Panc1 (cell line): ENCODE measurements at places on chromosomes 4 and X. TPM values are rescaled to one million over a fixed set of nuclear protein-coding genes. Genes with fewer than 3 reads are reported as not detected.

Gene KLB
- not detected for total RNA-seq

Gene TCEAL5
- total RNA-seq: not detected

Gene MAGEA8
- total RNA-seq: not detected

Gene MAP7D2
- total RNA-seq: 7.6 TPM

Gene DOCK11
- total RNA-seq: 2.0 TPM

Gene IL1RAPL2
- not detected for total RNA-seq

Gene TLR1
- 0.41 TPM for total RNA-seq

Gene FAM9C
- total RNA-seq: not detected

DNA sequence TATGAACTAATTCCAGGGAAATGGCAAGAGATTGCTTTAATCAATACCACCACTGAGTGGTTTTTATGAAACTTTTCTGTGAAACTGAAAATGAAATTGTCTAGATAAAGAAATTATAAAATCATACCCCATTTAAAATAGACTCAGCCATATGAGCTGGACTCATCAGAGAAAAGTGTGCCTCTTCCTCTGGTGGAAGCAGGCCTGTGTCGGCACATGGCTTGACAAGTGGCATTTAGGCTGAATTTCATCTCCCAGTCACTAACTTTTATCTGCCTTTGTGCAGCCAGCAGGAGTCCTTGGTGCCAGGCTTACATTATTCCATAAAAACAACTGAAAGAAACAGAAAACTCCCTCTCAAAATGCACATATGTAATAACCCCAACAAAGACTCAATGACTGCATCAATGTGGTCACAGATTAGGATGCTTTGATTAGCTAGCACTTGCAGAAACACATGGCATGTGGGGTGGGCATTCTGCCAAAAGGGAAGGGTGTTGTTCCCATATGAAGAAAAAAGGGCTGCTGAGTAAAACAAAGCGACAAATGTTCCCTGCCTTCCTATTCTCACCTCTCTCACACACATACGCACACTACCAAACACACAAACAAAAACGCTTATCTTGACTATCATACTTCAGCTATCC is 232.3 kb downstream of the PABPC4L start:
- no peak for DNase-seq

- DNase-seq: no peak
These were observed 12.8 kb downstream of the FRYL start for GRCh38 chr4:48767055-48767929.

DNA sequence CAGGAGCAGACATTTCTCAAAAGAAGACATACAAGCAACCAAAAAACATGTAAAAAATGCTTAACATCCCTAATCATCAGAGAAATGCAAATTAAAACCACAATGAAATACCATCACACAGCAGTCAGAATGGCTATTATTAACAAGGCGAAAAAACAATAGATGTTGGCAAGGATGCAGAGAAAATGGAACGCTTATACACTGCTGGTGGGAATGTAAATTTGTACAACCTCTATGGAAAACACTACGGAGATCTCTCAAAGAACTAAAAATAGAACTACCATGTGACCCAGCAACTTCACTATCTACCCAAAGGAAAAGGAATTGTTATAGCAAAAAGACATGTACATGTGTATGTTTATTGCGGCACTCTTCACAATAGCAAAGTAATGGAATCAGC is 71.5 kb downstream of the PPP4R3C start:
- DNase-seq: no peak

GRCh38 chr4:137427411-137427810 is 104.9 kb downstream of the PCDH18 start:
- no peak for DNase-seq

- no peak for DNase-seq
These were observed 767 bp upstream of the SMIM20 start for GRCh38 chr4:25913056-25913850.

GRCh38 chr4:58191109-58191508 is 1080.9 kb upstream of the IGFBP7 start:
- no peak for DNase-seq

GRCh38 chr4:1290165-1290977 is 680 bp downstream of the MAEA start:
- no peak for DNase-seq

- no peak for DNase-seq
These were observed 792.3 kb upstream of the PCDH7 start for GRCh38 chr4:29927895-29928294.

GRCh38 chr4:71259911-71260331 is 78.9 kb upstream of the SLC4A4 start:
- no peak for DNase-seq

- no peak for DNase-seq
These were observed 44.6 kb downstream of the IL13RA1 start for GRCh38 chrX:118772051-118772450.

DNA sequence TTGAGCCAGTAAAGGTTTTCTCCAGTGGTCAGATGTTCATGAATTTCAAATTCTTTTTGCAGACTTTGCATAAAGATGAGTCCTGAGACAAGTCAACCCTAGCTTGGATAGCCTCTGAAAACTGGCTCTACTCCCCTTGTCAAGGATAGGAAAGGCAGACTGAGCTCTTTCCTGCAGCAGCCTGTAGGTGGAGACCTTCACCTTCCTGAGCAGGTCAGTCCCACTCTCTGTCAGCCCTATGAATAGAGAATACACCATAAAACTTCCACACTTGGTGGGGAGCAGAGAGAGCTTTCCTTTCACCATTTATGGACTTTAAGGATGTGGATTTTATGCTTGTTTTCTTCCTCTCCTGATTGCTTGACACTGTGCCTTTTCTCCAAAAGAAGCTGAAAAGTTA is 41.9 kb downstream of the PCDH19 start:
- DNase-seq: peak; percentile 8

GRCh38 chr4:6926681-6927478 is 17.3 kb downstream of the TBC1D14 start:
- no peak for DNase-seq

DNA sequence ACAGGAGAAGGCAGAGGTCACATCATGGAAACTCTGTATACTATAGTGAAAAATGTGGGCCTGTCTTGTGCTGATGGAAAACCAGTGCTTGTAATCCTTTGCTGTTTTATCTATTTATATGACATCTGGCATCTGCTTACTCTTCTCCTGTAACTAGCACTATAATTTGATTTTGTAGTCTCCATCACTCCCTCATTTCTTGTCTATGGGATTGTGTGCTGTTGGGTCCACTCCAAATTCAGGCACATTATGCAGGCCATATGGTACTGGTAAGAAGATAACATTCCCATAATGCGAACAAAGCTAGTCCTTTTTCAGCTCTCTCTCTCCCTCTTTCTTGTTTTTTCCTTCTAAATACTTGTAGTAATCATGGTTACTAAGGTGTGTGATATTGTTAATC is 581.2 kb upstream of the IGFBP7 start:
- no peak for DNase-seq

DNA sequence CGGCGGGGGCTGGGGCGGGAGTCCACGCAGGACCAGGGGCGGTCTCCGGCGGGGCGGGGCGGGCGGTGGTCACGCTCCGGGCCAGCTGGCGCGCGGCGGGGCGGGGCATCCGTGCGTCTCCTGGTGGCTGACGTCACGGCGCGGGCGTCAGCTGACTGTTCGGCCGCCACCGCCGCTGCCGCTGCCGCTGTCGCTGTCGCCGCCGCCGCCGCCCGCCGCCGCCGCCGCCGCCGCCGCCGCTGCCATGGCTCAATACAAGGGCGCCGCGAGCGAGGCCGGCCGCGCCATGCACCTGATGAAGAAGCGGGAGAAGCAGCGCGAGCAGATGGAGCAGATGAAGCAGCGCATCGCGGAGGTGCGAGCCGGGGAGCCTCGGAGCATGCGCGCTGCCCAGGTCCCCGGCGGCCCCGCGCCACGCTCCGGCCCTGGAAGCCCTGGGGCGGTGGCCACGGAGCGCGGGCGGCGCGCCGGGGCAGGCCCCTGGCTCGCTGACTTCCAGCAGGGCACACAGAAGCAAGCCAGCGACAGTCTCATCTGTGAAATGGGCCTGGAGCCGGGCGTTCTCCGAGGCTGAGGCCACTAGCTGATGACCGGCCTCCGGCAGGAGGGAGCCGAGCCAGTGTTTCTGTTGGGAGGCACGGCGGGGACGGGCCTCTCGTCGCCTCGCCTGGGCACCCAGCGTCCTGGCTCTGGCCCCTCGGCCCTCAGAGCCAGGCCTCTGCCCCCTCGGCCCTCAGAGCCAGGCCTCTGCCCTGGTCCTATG is at the start of gene FAM50A:
Gene FAM50A (plus strand): TSS at position 150 of the 763 bp plus-strand sequence. CDS start 95 bp downstream, at position 245.
- DNase-seq: no peak

- no peak for DNase-seq
These were observed 29.1 kb downstream of the JADE3 start for GRCh38 chrX:46941341-46941740.

GRCh38 chr4:38868059-38868960 is 704 bp downstream of the FAM114A1 start:
- DNase-seq: no peak
